ENCODE measurements at places on chromosomes 2 and 18. TPM values are rescaled to one million over a fixed set of nuclear protein-coding genes. Genes with fewer than 3 reads are reported as not detected.
A peak's percentile ranks its signal among the peaks of the same experiment; 100 is the strongest.

GRCh38 chr2:235841863-235842262 is 326.3 kb downstream of the GBX2 start:
- H3K27me3 ChIP-seq, result no peaks in the 10 kb centered on the region
- H3K36me3 ChIP-seq, result no peaks in the 10 kb centered on the region
- no peak for DNase-seq
- no peak overlapping the region for H3K27ac ChIP-seq

DNA sequence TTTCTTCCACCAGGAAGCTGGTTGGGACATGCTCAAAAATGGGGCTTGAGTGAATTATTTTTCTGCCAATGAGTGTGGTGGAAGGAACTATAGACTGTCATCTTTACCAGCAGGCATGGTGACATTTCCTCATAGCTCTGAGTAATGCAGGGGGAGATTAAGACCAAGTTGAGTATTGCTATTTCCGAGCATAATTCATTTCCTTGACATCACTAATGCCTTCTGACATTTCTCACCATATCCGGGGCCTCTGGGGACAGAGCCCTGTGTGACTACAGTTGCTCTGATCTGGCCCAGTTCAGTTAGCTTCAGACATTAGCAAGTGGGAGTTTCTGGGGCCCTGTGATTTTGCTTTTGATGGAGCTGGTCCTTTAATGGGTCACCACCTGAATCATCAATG is 410.4 kb downstream of the MEIS1 start:
- DNase-seq, result no peak
- H3K4me1 ChIP-seq, result no peaks in the 10 kb centered on the region
- no peak overlapping the region for H3K27ac ChIP-seq
- H3K36me3 ChIP-seq, result no peaks in the 10 kb centered on the region
- no peaks in the 10 kb centered on the region for H3K27me3 ChIP-seq

- peaks cover 22% of the 10 kb centered on the region for H3K27me3 ChIP-seq
- H3K4me1 ChIP-seq, result peaks cover 30% of the 10 kb centered on the region
- peak overlapping the region; percentile 74 for H3K4me3 ChIP-seq
- H3K36me3 ChIP-seq, result peaks cover 9% of the 10 kb centered on the region
- DNase-seq, result no peak
- H3K27ac ChIP-seq, result no peak overlapping the region
Measured at GRCh38 chr18:26546875-26547645, 1.3 kb downstream of the KCTD1 start.

Gene KIF1A
- total RNA-seq, result 9.0 TPM

DNA sequence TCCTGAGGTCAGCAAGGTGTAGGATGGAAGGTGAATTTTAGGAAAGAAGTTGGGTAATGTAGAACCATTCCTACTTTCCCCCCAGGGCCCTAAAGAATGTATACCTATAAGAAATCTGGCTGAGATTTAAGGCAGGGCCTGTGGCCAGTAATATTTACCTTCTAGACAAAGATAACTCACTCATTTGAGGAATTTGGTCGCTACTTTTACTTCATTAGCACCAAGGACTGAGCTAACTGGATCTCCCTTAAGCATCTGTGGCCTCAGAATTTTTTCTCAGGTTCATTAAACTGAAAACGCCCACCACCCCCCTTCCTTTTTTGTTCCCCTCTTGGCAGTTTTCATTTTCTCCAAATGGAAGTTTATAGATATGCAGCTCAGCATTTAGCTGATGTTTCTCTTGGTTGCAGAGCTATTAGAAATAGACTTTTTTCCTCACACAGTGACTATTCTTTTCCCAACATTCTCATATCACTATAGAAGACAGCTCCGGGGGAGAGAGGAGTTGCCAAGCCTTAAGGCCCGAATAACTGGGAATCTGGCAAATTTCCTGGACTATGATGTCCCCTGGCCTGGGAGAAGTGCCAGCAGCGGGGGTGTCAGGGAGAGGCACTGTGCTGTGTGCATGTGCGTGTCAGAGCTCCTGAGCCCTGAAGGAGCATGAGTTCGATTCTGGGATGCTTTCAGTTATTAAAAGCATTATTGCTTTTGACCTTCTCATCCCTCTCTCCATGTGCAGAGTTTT is 310.9 kb downstream of the PRKCE start:
- no peak overlapping the region for H3K27ac ChIP-seq
- H3K27me3 ChIP-seq, result no peaks in the 10 kb centered on the region
- no peaks in the 10 kb centered on the region for H3K36me3 ChIP-seq
- no peak for DNase-seq

GRCh38 chr2:147679955-147680531 is 164.8 kb upstream of the ACVR2A start:
- no peak overlapping the region for H3K4me3 ChIP-seq
- H3K27me3 ChIP-seq, result no peaks in the 10 kb centered on the region
- no peak for DNase-seq
- H3K36me3 ChIP-seq, result no peaks in the 10 kb centered on the region
- no peak overlapping the region for H3K27ac ChIP-seq

DNA sequence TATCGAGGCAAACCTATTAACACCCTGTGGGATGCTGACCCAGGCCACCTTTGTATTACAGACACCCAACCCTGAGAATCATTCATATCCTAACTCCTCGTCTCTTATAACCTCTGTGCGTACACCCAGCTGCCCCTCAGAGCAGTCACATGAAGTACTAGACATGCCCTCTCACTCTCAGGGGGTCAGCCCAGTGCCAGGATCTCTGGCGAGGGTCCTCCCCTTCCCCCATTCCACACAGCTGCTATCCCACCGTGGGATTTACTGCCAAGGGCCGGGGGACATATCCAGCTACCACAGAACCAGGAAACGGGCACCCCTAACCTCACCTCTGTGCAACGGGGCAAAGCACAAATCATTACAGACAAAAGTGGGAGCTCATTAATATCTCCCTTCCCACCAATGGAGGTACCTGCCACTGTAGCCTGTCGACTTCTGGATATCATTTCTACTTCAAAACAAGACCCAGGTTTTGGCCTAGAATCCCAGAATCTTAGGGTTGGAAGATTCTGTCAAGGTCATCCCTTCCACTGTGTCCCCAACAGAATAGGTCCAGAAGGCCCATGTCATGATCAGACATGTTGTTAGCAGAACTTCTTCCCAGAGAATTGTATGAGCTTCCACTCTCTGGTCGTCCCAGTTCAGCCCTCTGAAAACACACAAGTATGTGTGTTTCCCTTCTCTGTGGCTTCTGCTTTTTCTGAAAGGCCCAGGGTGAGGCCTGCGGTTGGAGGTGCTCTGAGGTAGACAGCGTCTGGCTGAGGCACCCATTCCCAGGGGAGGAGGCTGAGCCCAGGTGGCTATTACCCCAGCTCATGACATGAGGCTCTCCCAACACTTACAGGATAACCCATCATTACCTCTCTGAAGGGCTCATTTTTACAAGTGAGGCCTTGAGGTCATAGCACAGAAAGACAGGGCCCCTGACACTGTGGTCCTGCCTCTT is 1.7 kb downstream of the TMBIM1 start:
- peaks cover 13% of the 10 kb centered on the region for H3K36me3 ChIP-seq
- H3K27ac ChIP-seq, result peak overlapping the region; percentile 92
- peak overlapping the region; percentile 88 for H3K4me3 ChIP-seq
- peak; percentile 60 for DNase-seq

- no peak overlapping the region for H3K27ac ChIP-seq
- no peaks in the 10 kb centered on the region for H3K4me1 ChIP-seq
- no peak overlapping the region for H3K4me3 ChIP-seq
- H3K27me3 ChIP-seq, result peaks cover 19% of the 10 kb centered on the region
- no peaks in the 10 kb centered on the region for H3K36me3 ChIP-seq
Measured at GRCh38 chr2:173740639-173741038, 224.5 kb downstream of the SP3 start.

Gene GTF2A1L
- not detected for total RNA-seq

Gene CTAGE1
- total RNA-seq, result not detected

Gene HOXD11
- not detected for total RNA-seq

- no peaks in the 10 kb centered on the region for H3K27me3 ChIP-seq
- DNase-seq, result no peak
- peaks cover 17% of the 10 kb centered on the region for H3K36me3 ChIP-seq
- peaks cover 19% of the 10 kb centered on the region for H3K4me1 ChIP-seq
- no peak overlapping the region for H3K4me3 ChIP-seq
Measured at GRCh38 chr18:49081511-49082155, 130.9 kb upstream of the SMAD7 start.

- DNase-seq, result no peak
- no peak overlapping the region for H3K27ac ChIP-seq
- no peaks in the 10 kb centered on the region for H3K27me3 ChIP-seq
- H3K4me3 ChIP-seq, result no peak overlapping the region
- no peaks in the 10 kb centered on the region for H3K4me1 ChIP-seq
Measured at GRCh38 chr18:34611904-34612303, 98.2 kb upstream of the DTNA start.

DNA sequence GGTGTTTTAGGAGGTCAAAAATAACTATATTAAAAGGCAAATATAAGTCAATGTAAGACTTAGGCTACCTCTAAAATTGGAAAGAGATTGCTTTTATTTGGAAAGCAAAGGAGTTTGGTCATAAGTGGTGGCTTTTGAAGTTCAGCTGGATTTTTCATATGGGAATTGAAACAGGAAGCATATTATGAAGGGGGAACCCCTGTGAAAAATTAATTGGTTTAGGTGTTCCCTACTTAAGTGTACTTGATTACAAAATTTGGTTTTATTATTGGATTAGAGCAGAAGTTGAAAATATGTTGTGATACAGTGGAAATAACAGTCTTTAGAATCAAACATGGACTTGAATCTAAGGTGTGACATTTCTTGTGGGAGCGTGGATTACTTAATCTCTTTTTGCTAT is 121.4 kb upstream of the TTC27 start:
- no peak for DNase-seq
- H3K27ac ChIP-seq, result peak overlapping the region; percentile 12
- peaks cover 31% of the 10 kb centered on the region for H3K36me3 ChIP-seq
- H3K4me1 ChIP-seq, result peaks cover 2% of the 10 kb centered on the region
- H3K4me3 ChIP-seq, result no peak overlapping the region

Gene B3GNT7
- not detected for total RNA-seq

Gene CTNNA2
- not detected for total RNA-seq

GRCh38 chr2:158239271-158239670 is 137.6 kb downstream of the UPP2 start:
- DNase-seq, result no peak
- H3K27me3 ChIP-seq, result no peaks in the 10 kb centered on the region
- no peaks in the 10 kb centered on the region for H3K36me3 ChIP-seq

DNA sequence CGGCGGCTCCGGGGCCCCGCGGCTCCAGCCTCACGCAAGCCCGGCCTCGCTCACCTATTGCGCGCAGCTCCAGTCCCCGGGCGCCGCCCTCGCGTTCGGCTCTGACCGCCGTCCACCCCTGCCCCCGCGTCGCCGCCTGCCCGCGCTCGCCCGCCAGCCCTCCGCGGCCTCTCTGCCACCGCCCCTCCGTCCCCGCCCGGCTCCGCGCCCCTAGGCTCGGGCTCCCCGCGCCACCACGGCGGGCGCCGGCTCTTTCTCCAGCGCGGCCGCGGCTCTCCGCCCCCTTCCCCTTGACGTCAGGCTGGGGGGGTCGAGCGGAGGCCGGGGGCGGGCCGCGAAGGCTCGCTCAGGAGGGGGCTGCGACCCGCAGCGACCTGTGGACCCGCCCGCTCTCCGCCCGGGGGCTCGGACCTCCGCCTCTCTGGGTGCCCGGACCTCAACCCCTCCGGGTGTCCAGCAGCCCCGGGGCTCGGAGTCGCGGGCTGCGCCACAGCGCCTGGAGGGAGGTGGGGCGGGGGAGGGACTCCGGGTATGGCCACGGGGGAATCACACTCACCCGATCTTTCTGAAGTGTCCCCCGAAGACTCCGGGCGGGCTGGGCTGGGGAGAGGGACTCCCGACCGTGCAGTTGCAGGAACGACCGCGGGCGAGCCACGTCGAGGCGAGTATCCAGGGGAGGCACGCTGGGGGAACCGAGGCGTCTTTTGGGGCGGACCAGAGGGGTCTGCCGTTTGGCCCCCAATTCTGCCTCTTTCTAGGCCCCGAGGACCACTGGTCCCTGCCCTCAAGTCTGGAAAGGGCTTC is at the start of gene SEMA4C:
Gene SEMA4C, minus strand, starts transcription at position 259 of the 804 bp plus-strand sequence. CDS start 2,194 bp downstream, outside the sequence.
- H3K4me1 ChIP-seq, result peaks cover 50% of the 10 kb centered on the region
- peaks cover 8% of the 10 kb centered on the region for H3K36me3 ChIP-seq
- H3K4me3 ChIP-seq, result peak within 1 kb of the TSS; percentile 78
- H3K27ac ChIP-seq, result peak within 1 kb of the TSS; percentile 76
- DNase-seq, result peak; percentile 54

Gene NOSTRIN
- total RNA-seq, result not detected

GRCh38 chr2:221310730-221311129 is 261.4 kb downstream of the EPHA4 start:
- H3K4me3 ChIP-seq, result no peak overlapping the region
- H3K27me3 ChIP-seq, result peaks cover 4% of the 10 kb centered on the region
- H3K27ac ChIP-seq, result no peak overlapping the region
- H3K4me1 ChIP-seq, result peaks cover 2% of the 10 kb centered on the region
- H3K36me3 ChIP-seq, result no peaks in the 10 kb centered on the region

Gene MAPRE3
- total RNA-seq, result 1.6 TPM

GRCh38 chr18:59008302-59008974 is 131.2 kb upstream of the SEC11C start:
- no peaks in the 10 kb centered on the region for H3K36me3 ChIP-seq
- H3K27ac ChIP-seq, result no peak overlapping the region
- no peak overlapping the region for H3K4me3 ChIP-seq
- DNase-seq, result no peak

Gene MAP3K19
- not detected for total RNA-seq

Gene LAMA1
- not detected for total RNA-seq

- no peaks in the 10 kb centered on the region for H3K4me1 ChIP-seq
- no peaks in the 10 kb centered on the region for H3K27me3 ChIP-seq
- H3K36me3 ChIP-seq, result no peaks in the 10 kb centered on the region
- no peak for DNase-seq
- no peak overlapping the region for H3K27ac ChIP-seq
- no peak overlapping the region for H3K4me3 ChIP-seq
Measured at GRCh38 chr2:69213782-69214181, 173.2 kb downstream of the GFPT1 start.

Gene ALLC
- not detected for total RNA-seq

Gene OR6B2
- not detected for total RNA-seq

Gene PTPRN
- 0.92 TPM for total RNA-seq

DNA sequence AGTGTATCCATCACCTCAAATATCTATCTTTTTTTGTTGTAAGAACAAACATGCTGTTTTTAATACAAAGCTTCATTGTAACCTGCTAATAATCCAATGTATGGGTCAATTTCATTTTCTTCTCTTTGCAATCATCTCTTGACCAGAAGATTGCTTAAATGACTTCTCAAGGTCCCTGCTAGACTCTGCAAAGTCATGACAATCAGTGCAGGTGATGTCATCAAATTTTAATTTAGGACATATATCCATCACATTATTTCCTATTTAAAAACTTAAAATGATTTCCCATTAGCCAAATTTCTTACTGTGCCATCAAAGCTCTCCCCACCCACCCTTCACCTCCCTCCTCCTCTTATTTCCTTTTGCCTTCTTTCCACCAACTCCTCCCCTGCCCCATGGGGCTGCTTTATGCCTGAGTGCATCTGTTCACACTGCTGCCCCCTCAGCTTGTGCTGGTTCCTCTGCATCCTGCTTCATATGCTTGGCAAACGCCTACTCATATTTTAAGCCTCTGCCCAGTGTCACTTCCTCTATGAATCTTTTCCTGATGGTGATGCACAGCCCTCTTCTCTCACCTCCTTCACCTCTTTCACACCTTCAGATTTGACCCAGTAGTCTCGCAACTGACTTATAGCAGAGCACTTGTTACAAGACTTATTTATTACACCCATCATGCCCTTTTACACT is 20.3 kb downstream of the PLEK start:
- peaks cover 2% of the 10 kb centered on the region for H3K27me3 ChIP-seq
- H3K36me3 ChIP-seq, result peaks cover 4% of the 10 kb centered on the region
- no peak overlapping the region for H3K4me3 ChIP-seq
- peaks cover 61% of the 10 kb centered on the region for H3K4me1 ChIP-seq
- DNase-seq, result peak; percentile 79

Gene EFEMP1
- not detected for total RNA-seq

Gene EML6
- 1.2 TPM for total RNA-seq

Gene CFC1
- total RNA-seq, result not detected

Gene SCN9A
- not detected for total RNA-seq

Data from activated CD8-positive, alpha-beta T cell treated with anti-CD3 and anti-CD28 coated beads for 36 hours (primary cell).